ENCODE measurements at places on chromosomes 1 and 21.

- no peak for DNase-seq
Measured at GRCh38 chr1:53593758-53594380, 134.7 kb downstream of the DMRTB1 start.

- no peak for DNase-seq
Measured at GRCh38 chr1:154784924-154785531, 85.1 kb downstream of the KCNN3 start.

GRCh38 chr1:9672444-9672843 lies 20.9 kb downstream of the PIK3CD start:
- DNase-seq = no peak

GRCh38 chr1:11529330-11529729 lies 50.4 kb downstream of the DISP3 start:
- DNase-seq = no peak

DNA sequence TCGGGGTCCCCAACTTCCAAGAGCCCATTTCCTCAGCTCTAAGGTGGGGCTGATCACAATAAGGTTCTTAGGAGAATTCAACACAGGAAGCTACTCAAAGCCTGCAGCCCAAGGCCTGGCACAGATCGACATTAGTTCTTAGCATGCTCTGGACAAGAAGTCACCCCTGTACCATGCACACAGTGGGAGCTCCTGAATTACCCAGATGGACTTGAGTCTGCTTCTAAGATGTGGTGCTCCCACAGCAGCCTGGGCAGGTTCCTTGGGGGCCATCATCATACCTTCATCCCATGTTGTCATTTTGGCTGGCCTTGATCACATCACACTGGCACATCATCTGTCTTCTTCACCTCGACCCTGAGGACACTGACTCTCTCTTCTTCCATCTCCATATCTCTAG lies 153.3 kb upstream of the VAMP3 start:
- DNase-seq = no peak

- DNase-seq = no peak
Measured at GRCh38 chr21:31343680-31344480, at the start of gene TIAM1. TSS of gene TIAM1 (minus strand) at chr21:31344261. CDS start at chr21:31266972, 77,289 bp downstream.

GRCh38 chr1:40951943-40952743 lies 27.4 kb upstream of the CTPS1 start:
- peak; percentile 9 for DNase-seq

DNA sequence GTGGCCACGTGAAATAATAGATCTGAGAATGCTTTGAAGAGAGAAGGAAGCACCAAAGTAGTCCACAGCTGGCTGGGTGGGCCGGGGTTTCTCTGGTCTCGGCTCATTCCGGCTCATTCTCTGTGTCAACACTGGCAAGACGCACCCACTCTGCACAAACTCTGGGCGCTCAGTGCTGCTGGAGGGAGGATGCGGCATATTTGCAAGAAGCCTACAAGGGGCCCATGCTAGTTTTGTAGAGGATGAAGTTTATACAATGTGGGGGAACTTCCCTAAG lies 28.8 kb upstream of the TMPRSS2 start:
- no peak for DNase-seq

DNA sequence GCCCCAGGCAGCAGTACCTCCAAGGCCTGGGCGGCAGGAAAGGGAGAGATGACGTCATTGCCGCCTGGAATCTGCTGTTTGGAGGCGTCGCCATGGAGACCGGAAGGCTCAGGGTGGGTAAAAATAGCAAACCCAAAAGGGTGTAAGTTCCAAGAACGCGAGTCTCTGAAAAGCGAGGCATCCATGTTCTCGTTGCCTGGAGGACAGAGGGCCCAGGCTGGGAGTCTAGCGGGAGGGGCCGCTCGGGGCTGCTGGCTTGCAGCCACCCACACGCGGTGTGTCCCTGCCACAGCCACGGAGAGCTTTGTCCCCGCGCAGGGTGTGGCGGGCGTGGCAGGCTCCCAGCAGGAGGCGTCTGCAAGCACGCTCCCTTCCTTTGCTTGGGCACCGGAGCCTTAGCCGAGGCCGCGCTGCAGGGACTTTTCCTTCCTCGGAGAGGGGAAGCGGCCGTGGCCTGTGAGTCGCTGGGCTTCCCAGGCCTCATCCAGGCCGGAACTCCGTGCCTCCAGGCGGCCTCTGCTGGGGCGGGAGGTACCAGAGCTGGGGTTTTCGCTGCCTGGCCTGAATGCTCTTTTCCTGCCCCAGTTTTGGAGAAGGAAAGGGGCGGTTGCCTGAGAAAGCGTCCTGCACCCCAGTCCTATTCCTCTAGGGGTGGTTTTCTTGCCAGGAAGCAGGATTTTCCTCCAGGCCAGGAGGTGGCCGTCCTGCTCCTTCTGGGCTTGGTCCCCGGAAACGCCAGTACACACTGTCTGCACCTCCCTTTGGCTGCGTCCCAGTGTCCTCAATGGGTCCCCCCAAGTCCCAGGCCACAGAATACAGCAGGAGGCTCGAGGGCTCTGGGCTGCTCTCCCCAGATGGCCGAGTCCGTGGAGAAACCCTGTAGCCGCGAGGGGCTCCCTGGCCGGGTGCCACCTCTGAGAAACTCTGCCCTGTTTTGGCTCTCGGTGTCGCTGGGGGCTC lies 15.3 kb upstream of the SKI start:
- peak; percentile 81 for DNase-seq

DNA sequence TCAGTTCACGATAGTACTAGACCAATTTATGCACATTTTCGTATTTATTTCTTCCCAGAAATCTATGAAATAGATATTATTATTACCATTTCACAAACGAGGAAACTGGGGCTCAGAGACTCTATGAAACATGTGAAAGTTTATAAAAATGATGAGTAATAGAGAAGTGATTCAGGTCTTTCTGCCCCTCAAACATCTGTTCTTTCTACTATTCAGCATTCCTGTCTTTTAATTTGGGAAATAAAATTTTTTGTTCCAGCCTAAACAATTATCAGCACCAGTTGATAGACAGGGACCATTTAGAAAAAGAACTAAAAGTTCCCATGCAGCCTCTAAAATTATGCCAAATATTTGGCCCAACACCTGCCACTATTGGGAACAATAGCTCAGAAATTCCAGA lies 585.1 kb downstream of the PTPRC start:
- DNase-seq = no peak

GRCh38 chr1:176939993-176940392 lies 224.5 kb downstream of the ASTN1 start:
- no peak for DNase-seq

- no peak for DNase-seq
Measured at GRCh38 chr1:156821801-156822200, 5.2 kb upstream of the SH2D2A start.

GRCh38 chr21:34534522-34534921 lies 22.5 kb upstream of the KCNE1 start:
- no peak for DNase-seq

DNA sequence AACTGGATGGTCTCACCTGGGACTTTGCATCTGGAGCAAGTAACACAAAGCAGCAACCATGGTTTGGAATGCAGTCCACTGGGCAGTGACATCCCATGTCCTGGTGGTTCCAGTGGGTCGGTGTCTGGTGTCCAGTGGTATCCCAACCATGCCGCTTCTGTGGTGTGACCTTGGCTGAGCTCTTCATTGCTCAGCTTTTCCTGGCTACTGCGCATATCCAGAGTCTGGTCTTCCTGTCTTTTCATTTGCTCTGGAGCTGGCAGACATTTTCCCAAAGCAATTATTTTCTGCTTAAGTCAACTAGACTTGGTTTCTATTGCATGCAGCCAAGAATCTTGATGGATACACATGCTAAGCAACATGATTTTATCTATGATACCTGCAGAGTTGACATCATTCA lies 28.4 kb upstream of the CD2 start:
- no peak for DNase-seq

- DNase-seq = no peak
Measured at GRCh38 chr1:238343852-238344251, 453.1 kb upstream of the ZP4 start.

GRCh38 chr1:53385276-53386225 lies 57.7 kb upstream of the LRP8 start:
- no peak for DNase-seq

- no peak for DNase-seq
Measured at GRCh38 chr1:9503001-9503675, 36.1 kb upstream of the SLC25A33 start.

DNA sequence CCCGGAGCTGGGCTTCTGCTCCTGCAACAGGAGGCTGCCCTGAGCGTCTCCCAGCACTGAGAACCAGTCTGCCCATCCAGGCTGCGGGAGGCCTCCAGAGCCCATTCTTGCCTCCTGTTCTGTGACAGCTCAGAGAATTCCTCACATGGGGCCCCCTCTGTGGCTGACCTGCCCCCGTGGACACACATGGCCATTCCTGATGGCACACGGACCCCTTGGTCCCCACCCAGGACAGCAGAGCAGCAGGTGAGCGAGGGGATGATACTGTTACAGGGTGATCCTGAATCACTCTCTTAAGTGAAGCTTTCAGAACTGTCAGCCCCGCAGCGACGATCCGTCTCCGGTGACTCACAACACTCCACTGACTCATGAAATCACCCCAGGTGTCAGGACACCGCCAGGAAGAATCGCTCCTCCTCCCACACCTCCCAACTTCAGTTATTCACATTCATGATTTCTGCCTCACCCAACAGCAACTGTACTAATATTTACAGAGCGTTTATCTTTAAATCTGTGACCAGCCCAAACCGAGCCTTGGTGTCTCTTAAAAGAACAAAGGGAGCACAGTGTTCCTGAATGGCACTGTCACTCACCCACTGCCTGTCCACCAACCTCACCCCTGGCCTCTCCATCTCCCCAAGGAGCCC lies 22.5 kb downstream of the CHD5 start:
- DNase-seq = no peak

GRCh38 chr1:11731691-11732283 lies 4.1 kb upstream of the AGTRAP start:
- no peak for DNase-seq

Data from CMK (cell line).